ENCODE measurements at places on chromosomes 2 and 18.

DNA sequence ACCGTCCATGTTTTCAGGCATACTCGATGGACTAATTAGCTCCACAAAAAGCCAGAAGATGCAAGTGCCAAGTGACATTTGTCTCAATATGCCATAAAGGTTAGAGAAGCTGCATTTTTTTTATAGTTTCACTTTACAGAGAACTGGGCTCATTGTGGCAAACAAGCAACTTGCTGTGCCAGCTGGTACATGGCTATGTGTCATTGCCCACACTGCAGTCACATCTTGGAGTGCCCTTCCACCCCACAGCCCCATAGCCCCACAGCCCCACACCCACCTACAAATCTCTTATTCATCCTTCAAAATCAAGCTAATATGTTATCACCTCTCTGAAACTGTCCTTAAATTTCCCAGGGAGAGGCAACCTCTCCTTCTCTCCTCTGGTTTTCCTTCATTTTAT is 451.9 kb downstream of the ARHGAP15 start:
- DNase-seq = no peak

DNA sequence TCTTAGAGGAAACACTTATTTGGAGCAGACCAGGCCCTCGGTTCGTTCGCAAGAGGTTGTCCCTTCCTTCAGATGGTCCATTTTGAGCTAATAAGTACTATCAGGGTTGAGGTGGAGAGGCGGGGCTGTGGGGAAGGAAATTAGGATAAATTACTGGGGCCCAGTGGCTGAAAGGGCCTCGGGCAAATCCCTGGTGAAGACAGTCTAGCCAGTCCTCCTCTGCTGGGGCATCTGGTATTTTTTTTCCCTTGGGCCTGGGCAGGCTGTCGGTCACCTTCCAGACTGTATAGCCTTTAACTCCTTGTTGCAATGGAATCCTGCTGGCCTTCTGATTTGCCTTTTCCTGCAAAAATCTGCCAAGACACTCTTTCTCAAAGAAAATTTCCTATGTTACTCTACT is 1.7 kb upstream of the MYO3B start:
- DNase-seq = no peak

GRCh38 chr2:154549869-154550268 is 148.6 kb upstream of the KCNJ3 start:
- no peak for DNase-seq

DNA sequence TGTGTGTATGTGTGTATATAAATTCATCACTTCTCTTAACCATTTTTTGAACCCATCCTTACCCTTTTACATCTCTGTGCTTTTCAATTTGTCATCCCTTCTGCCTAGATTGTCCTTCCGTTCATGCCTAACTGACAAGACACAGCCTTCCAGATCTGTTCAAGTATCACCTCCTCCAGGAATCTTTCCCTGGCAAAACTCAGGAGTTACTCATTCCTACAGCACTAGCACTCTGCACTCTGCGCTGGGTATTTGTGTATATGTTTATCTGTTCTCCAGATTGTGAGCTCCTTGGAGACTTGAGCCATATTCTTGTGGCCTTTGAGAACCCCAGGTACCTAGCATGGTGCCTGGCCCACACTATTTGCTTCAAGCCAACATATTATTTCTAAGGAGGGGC is 26.8 kb upstream of the ASXL2 start:
- no peak for DNase-seq

DNA sequence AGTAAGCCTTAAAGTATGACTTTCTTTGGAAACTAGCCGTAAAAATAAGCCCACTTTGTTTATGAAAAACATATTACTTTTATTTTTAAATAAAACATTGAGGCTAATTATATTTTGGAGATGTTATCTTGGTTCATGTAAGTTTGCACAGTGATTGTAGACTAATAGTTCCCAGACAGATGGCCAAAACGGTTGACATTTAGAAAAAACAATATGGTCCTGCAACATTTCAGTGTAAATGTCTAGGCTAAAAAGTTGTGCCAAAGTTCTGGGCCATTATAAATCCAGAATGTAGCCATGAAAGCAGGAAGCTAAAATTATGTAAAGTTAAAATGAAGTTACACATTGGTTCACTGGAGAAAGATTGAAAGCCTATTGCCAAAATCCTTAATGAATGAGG is 43.6 kb downstream of the SLC5A7 start:
- DNase-seq = no peak

GRCh38 chr2:196242131-196242620 is 70.8 kb upstream of the STK17B start:
- DNase-seq = no peak

DNA sequence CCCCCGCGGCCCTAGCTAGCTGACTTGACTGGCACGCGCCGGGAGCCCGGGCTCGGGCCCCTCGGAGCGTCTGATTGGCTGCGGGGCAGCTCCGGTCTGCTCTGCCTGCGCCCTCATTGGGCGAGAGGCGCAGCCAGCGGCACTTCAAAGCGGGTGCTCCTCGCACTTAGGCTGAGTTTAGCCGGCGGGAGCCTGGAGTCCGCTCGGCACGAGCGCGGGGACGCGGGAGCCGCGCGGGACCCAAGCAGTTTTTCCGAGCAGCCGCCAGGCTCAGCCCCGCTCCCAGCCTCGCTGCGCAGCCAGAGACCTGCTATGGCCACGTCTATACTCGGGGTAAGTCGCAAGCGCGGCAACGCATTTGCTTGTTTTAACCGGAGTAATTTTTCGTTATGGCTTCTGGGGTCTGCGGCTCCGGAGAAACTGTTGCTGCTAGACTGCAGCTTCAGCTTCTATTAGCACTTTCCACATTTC is at the start of gene SP9:
Gene SP9 (plus strand): TSS at position 174 of the 471 bp plus-strand sequence. CDS start 139 bp downstream, at position 313.
- no peak for DNase-seq

GRCh38 chr2:46273919-46274318 is 23.3 kb upstream of the EPAS1 start:
- DNase-seq = no peak

GRCh38 chr18:8609659-8610458 is 622 bp downstream of the RAB12 start:
- no peak for DNase-seq

DNA sequence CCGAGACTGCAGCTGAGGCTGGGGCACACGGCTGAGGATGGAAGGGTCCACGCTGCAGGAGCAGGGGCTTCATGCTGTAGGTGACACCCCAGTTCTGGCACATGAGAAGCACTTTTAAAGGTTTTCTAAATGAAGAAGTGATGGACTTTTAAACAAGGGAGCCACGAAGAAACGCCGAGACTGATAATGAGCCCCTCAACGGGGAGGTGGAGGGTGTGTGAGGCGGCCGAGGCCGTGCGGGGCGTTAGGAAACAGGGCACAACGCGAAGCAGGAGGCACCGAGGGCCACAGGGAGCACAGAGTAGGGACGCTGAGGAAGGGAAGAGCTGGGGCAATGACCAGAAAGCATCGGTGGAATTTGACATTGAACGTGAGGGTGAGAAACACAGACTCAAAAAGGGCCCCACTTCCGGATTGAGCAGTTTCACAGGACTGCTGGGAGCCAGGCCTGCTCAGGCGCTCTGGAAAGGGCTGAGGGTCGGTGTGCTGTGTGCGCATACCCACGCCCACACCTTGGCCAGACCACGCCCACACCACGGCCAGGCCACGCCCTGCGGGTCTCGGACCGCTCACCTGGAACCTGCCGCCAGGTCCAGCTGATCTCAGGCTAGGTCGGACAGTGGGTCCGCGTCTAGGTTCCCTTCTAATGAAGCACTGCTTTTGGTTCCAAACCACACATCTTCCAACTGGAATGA is 115.7 kb downstream of the GYPC start:
- DNase-seq = no peak

- no peak for DNase-seq
Observed at GRCh38 chr2:133945089-133945488, 308.8 kb upstream of the MGAT5 start.

- no peak for DNase-seq
Observed at GRCh38 chr2:63189026-63189425, 138.4 kb downstream of the OTX1 start.

DNA sequence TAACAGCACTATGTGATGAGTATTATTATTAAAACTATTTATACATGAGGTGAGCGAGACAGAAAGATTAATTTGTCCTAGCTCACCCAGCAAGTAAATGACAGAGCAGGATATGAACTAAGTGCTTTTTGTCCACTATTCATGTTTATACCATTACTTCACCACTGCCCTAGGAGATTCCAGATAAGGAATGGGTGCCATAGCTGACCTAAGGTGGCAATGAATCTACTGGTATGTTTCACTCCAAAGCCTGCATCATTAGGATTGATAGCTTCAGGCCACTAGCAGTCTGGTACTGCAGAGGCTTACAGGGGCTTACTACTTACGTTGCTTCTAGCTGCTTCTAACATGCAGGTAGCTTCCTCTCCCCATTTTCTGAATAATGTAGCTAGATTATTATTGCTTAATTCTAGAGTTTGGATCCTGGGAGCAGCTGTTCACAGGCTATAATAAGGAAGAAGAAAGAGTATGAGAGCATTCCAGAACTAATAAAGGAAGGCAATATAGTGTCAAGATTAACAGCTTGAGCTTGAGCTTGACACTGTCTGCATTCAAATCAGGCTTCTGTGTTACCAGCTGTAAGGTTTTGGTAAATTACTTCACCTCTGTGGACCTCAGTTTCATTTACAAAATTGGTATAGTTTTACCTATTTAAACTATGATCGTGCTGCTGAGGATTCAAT is 153.7 kb downstream of the GALNT3 start:
- no peak for DNase-seq

GRCh38 chr18:62018034-62018758 is 125.4 kb upstream of the RNF152 start:
- DNase-seq = no peak

- DNase-seq = no peak
Observed at GRCh38 chr2:128371248-128371630, 52.6 kb upstream of the HS6ST1 start.

- no peak for DNase-seq
Observed at GRCh38 chr2:71781695-71782228, 328.4 kb downstream of the DYSF start.
